ENCODE measurements at places on chromosomes 3 and 15.

- DNase-seq = no peak
Measured at GRCh38 chr3:111729087-111729846, 129.8 kb upstream of the PHLDB2 start.

GRCh38 chr3:42864321-42864950, 11.2 kb downstream of the CYP8B1 start:
- no peak for DNase-seq

- no peak for DNase-seq
Measured at GRCh38 chr3:113261626-113262303, 50.4 kb downstream of the BOC start.

DNA sequence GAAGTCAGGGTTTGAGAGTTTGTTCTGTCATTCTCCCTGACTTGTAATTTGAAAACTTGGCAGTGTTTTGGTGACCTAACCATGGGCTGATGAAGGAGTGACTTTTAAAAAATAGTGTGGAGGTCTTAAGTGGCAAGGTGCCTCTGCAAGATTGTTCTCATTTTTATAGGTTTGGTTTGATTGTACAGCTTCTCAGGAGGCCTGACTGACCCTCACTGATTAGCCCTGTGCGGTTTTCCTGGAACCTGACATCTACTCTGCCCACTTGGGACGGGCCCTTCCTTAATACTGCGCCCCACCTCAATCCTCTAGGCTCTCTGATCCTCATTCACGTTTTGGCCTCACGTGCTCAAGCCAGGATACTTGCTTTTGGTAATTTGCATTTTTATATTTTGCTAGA, 2.8 kb downstream of the UBE2E1 start:
- DNase-seq = no peak

- no peak for DNase-seq
Measured at GRCh38 chr3:57160076-57160764, 4.9 kb downstream of the IL17RD start.

DNA sequence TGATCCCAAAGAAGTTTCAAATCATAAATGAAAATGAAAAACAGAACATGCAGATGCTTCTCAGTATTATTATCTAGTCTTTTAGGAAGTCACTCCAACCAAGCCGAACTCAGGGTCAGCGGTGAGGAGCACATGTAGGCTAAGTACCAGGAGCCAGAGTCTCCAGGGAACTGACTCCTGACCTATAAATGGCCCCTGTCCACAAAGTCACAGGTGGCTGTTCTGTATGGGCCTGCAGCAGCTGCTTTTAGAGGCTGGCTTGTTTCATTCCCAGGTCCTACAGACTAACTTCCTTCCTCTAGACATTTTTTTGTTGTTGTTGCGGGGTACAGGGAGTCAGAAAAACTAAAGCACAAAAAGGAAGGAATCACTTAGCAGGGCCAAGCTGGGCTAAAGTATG, 54.6 kb downstream of the DAPK2 start:
- DNase-seq = no peak

GRCh38 chr3:186512570-186513302, 31.4 kb downstream of the CRYGS start:
- no peak for DNase-seq

GRCh38 chr3:127005864-127006500, 23.1 kb downstream of the PLXNA1 start:
- DNase-seq = no peak

- DNase-seq = no peak
Measured at GRCh38 chr3:142999881-143000280, 1.5 kb upstream of the U2SURP start.

- DNase-seq = no peak
Measured at GRCh38 chr3:99394831-99395778, 243.3 kb upstream of the COL8A1 start.

GRCh38 chr3:81565041-81565440, 196.4 kb downstream of the GBE1 start:
- DNase-seq = no peak

DNA sequence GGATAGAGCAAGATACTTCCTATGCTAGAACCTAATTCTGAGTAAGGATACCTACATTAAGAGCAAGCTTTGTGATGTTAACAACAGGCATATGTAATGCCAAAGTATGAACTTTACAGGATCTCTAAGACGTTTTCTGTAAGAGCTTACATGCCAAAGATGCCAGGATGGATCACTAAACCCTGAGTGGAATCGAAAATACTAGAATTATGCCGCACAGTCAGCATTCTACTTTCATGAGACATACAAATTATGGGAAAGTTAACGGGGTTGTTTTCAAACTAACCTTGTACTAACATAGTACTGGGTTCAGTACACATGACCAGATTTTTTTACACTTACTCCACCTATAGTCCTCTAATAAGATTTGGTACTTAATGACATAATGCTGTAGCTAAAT, 55.1 kb downstream of the AAGAB start:
- no peak for DNase-seq

GRCh38 chr3:177538048-177538749, 340.9 kb upstream of the TBL1XR1 start:
- DNase-seq = no peak

DNA sequence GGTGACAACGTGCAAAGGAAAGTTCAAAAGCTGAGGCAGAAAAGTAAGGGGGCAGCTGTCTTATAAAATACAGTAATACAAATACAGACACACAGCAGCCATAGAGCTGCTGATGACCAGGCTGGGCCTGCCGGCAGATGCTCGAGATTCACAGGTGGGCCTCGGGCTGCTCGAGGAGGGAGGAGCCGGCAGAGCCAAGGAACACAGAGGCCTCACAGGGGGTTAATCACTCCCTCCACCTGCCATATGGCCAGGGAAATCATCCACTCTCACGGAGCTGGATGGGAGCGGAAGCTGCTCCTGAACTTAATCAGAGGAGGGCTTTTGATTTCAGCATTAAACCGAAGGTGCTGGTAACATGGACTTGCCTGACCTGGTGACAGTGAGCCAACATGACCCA, 29.6 kb upstream of the MGLL start:
- DNase-seq = no peak

DNA sequence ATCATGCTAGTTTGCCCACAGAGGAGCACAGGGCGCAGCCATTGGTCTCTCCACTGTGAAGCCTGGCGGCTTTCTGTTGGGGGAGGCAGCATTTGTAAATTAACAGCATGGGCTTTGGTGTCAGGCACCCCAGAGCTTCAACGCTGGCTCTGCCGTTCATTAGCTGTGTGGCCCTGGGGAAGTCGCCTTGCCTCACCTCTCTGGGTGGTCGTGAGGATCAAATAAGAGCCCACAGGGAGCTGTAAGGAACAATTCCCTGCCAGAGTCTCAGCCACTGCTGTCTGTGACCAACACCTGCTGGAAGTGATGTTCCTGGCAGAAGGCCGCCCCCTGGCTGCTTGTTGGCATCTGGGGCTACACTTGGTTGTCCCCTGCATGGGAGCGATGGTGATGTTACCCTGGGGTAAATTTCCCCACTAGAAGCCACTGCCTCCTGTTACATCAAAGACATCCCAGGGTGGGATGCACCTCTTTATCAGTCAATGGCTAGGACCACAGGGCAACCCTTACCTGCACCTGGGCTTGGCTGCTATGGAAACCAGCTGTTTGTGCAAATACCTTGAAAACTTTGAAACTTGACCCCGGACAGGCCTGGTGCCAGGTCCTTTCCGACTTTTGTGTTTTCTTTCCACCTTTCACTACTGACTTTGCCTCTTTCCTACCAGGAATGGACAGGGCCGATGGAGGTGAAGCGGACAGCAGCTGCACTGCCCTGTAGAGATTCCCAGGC, 36.9 kb downstream of the DNASE1L3 start:
- DNase-seq = no peak

DNA sequence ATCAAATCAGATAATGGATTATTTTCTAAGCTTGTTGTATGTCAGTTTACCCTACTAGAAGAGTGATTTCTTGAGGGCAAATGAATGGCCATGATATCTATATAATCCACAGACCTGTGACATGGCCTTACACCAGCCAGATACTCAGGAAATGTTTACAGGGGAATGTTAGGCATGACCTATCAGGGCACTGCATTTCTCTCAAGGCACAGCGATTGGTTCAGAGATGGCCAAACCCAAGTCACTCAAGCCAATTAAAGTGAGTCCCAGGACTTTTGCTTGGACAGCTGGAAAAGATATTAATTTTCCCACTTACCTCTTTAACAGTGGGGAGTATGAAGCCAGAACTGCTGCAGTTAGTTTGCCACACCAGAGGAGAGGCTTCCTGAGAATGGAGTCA, 28.7 kb upstream of the GATA2 start:
- DNase-seq = no peak

DNA sequence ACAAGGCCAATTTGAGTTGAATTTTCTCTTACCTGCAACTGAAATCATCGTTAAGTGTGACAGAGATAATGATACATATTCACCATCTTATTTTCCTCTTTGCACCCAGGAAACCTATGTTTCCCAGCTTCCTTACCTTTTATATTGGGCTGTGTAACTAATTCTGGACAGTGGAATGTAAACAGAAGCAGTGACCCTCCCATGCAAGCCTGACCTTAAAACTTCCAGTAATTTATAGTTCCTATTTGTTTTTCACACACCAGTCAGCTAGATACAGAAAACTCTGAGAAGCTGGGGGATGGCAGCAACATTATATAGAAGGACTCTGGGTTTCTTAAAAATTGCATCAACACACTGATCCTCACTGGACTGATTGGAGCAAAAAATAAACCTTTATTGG, 4.5 kb upstream of the ZNF280D start:
- no peak for DNase-seq

- no peak for DNase-seq
Measured at GRCh38 chr3:169269005-169269404, 394.5 kb downstream of the MECOM start.

- no peak for DNase-seq
Measured at GRCh38 chr3:132229641-132230040, 87.6 kb upstream of the ACP3 start.

- no peak for DNase-seq
Measured at GRCh38 chr15:27271258-27271657, 300.3 kb downstream of the GABRG3 start.

DNA sequence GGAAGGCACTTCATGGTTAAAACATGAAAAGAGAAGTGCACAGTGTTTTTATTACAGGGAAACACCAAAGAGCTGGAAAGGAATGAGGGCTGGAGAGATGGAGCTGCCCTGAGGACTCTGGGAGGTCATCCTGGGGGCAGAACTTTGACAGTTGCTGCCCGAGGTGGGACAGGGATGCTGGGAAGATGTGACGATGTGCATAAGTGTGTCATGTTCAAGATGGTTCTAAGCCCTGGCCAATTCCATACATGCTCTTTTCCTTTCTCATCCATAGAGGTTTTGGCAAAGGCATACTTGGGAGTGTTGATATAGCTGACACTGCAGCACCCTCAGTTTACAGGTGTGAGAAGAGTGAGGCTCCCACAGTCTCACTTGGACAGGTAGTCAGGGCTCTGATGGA, 23.8 kb downstream of the LPP start:
- DNase-seq = no peak

Measured in stimulated activated CD8-positive, alpha-beta memory T cell treated with anti-CD3 and anti-CD28 coated beads, Interleukin-7, amount 100 ng/mL, for 24 hours (primary cell).